Esophagus squamous epithelium (tissue), 5 donors: ENCODE measurements at places on chromosomes 16 and 17. TPM values are rescaled to one million over a fixed set of nuclear protein-coding genes. Genes with fewer than 3 reads are reported as not detected.
A peak's percentile ranks its signal among the peaks of the same experiment; 100 is the strongest.

DNA sequence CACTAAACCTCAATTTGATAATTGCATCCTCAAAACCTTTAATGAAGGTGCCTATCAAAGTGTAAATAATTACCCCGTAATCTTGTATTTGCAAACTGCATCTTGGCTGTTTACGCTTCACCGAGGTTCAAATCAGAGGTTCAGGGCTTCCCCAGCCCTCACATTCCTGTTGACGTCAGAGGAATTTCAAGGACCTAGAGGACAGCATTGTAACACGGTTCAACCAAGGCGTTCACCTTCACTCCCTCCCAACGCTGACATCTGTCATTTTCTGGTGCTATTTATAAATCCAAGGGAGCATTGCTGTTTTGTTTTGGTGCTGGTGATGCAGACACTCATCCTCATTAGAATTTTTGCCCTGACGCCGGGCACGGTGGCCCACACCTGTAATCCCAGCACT, 691.6 kb upstream of the RBFOX1 start:
- H3K4me1 ChIP-seq, result no peaks in the 10 kb centered on the region
- DNase-seq, result no peak
- no peak overlapping the region for H3K27ac ChIP-seq
- H3K27me3 ChIP-seq, result no peaks in the 10 kb centered on the region
- no peak overlapping the region for H3K4me3 ChIP-seq
- H3K36me3 ChIP-seq, result no peaks in the 10 kb centered on the region

The CDH13 gene
- total RNA-seq, result 6.9 TPM

DNA sequence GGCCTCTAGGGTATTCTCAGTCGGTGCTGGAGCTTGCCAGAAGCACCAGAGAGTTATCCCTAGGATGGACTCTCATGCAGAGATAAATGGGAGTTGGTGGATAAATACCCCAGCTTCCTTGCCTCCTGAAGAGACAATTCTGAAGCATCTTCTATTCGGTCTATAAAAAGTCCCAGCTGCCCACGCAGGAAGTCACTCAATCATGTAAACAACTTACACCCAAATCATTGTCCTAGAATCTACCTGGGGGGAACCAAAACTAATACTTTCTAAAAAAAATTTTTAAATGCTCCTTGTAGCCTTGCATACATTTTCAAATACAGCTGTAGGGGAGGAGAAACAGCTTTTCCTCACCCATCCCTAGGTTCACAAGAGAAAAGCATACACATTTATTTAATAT, 66.6 kb upstream of the ELAC2 start:
- no peak overlapping the region for H3K4me3 ChIP-seq
- peaks cover 4% of the 10 kb centered on the region for H3K27me3 ChIP-seq
- H3K27ac ChIP-seq, result no peak overlapping the region

The KRTAP9-8 gene
- not detected for total RNA-seq

The USP7 gene
- total RNA-seq, result 108 TPM

GRCh38 chr17:15260376-15261257, 4.5 kb downstream of the PMP22 start:
- peaks cover 4% of the 10 kb centered on the region for H3K27me3 ChIP-seq
- peak overlapping the region; percentile 98 for H3K27ac ChIP-seq
- H3K36me3 ChIP-seq, result peaks cover 19% of the 10 kb centered on the region
- H3K4me3 ChIP-seq, result peak overlapping the region; percentile 77
- no peak for DNase-seq

- no peak overlapping the region for H3K27ac ChIP-seq
- no peak for DNase-seq
- H3K27me3 ChIP-seq, result no peaks in the 10 kb centered on the region
- no peaks in the 10 kb centered on the region for H3K36me3 ChIP-seq
- H3K4me1 ChIP-seq, result no peaks in the 10 kb centered on the region
- no peak overlapping the region for H3K4me3 ChIP-seq
These were observed 285.4 kb downstream of the HS3ST4 start for GRCh38 chr16:25977121-25977520.
